Mammary epithelial cell (primary cell): ENCODE measurements at places on chromosomes 3 and 15. TPM values are rescaled to one million over a fixed set of nuclear protein-coding genes. Genes with fewer than 3 reads are reported as not detected.

The ABI3BP gene
- polyA plus RNA-seq = 0.24 TPM

The PRR20G gene
- polyA plus RNA-seq = not detected

The C2CD4A gene
- polyA plus RNA-seq = not detected

The AGTR1 gene
- polyA plus RNA-seq = not detected

The GALNT15 gene
- polyA plus RNA-seq = 0.05 TPM

The ITIH4 gene
- polyA plus RNA-seq = 0.88 TPM

The LRRC34 gene
- 0.40 TPM for polyA plus RNA-seq

The CCDC33 gene
- polyA plus RNA-seq = 0.20 TPM

The WWTR1 gene
- polyA plus RNA-seq = 76.3 TPM

The GOLGA6A gene
- not detected for polyA plus RNA-seq

The STOML1 gene
- polyA plus RNA-seq = 10.9 TPM

The FOXB1 gene
- polyA plus RNA-seq = not detected

The TSEN2 gene
- polyA plus RNA-seq = 14.6 TPM

The CNTN3 gene
- 11.9 TPM for polyA plus RNA-seq

The MESP1 gene
- polyA plus RNA-seq = not detected

The PPP2R3A gene
- polyA plus RNA-seq = 8.4 TPM

The TIGIT gene
- polyA plus RNA-seq = not detected

The POTEB gene
- not detected for polyA plus RNA-seq

The SCAP gene
- polyA plus RNA-seq = 31.8 TPM

The DOCK3 gene
- polyA plus RNA-seq = 0.08 TPM

The DUOX1 gene
- polyA plus RNA-seq = 10.5 TPM

The ATP13A5 gene
- not detected for polyA plus RNA-seq

The GUCA1C gene
- 0.15 TPM for polyA plus RNA-seq

The GAP43 gene
- polyA plus RNA-seq = not detected

The GOLGA8H gene
- 0.02 TPM for polyA plus RNA-seq

The PTX3 gene
- polyA plus RNA-seq = 0.14 TPM

The GOLGA8N gene
- 0.26 TPM for polyA plus RNA-seq

The CHRM5 gene
- polyA plus RNA-seq = 0.02 TPM

The LYZL4 gene
- not detected for polyA plus RNA-seq

The BNC1 gene
- 103 TPM for polyA plus RNA-seq

The EFL1 gene
- 38.0 TPM for polyA plus RNA-seq

The TTLL13 gene
- 0.02 TPM for polyA plus RNA-seq

The NRROS gene
- 0.24 TPM for polyA plus RNA-seq

The SPESP1 gene
- 12.8 TPM for polyA plus RNA-seq

The CLDN16 gene
- polyA plus RNA-seq = 0.08 TPM

The CSK gene
- 36.6 TPM for polyA plus RNA-seq

The GRM2 gene
- 0.09 TPM for polyA plus RNA-seq

The SPATA12 gene
- polyA plus RNA-seq = 0.17 TPM

The B2M gene
- polyA plus RNA-seq = 2,230 TPM

The HDC gene
- polyA plus RNA-seq = not detected

The GRAMD1C gene
- polyA plus RNA-seq = 0.91 TPM

The NME9 gene
- not detected for polyA plus RNA-seq

The SMCO1 gene
- not detected for polyA plus RNA-seq

The GPR87 gene
- 88.9 TPM for polyA plus RNA-seq

The FMN1 gene
- 0.69 TPM for polyA plus RNA-seq

The UROC1 gene
- polyA plus RNA-seq = not detected

The SLMAP gene
- polyA plus RNA-seq = 31.9 TPM

The TICRR gene
- polyA plus RNA-seq = 8.3 TPM

The UTS2B gene
- polyA plus RNA-seq = 0.05 TPM

The PAQR9 gene
- polyA plus RNA-seq = 0.05 TPM
